Uterus (tissue), 4 donors: ENCODE measurements at places on chromosomes 3 and 15.

DNA sequence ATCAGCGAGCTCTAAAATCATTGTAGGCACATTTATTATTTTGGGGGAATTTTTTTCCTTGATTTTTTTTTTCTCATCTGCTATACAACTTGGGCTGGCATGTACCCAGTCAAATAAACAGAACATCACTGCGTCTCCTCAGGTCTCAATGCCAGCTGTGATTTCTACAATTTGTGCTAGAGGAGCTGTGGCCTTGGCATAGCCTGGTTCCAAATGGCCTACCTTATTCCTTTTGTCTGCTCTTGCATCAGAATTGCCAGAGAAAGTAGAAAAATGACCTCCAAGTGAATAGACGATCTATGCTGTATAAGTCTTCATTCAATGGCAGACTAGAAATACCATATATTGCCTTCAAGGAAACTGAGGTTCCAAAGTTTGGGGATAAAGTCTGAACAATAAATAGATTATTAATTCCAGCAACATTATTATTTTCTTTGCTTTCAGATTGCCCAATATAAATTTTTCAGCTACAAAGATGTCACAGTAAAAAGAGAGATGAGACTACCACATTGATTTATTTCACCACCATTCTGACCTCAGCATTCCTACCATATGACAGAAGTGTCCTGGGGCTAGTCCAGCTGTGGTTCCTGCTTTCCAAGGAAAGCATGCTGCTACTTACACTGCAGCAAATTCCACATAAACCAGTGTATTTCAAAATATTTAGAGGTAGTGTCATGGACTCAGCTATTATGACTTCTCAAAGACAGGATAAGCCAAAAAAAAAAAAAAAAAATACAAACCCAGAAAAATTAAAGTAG is 493.9 kb upstream of the ZNF385D start:
- peak; percentile 15 for DNase-seq

DNA sequence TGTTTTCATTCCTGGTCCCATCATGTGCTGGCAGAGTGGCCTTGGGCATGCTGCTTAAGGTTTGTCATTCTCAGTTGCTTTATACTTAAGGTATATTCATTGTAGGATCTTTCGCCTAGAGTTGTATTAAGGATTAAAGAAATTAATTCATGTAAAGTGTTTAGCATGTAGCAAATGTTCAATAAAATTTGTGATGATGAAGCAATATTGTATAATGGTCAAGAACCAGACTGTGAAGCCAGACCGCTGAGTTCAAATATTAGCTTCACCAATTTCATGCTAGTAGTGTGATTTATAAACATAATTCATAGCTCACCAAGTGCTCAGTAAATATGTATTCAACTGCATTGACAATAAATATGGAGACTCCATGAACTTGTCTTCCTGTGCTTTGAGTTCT is 178.5 kb downstream of the BBX start:
- no peak for DNase-seq

DNA sequence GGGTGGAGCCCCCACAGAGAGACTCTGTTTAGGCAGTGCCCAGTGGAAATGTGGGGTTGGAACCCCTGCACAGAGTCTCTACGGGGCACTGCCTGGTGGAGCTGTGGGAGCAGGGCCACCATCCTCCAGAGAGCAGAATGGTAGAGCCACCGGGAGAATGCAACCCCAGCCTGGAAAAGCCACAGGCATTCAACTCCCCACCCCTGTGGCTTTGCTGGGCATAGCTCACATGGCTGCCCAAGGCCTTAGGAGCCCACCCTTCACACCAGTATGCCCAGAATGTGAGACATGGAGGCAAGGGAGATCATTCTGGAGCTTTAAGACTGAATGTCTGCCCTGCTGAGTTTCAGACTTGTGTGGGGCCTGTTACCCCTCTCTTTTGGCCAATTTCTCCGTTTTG is 19.0 kb upstream of the CHCHD6 start:
- no peak for DNase-seq

DNA sequence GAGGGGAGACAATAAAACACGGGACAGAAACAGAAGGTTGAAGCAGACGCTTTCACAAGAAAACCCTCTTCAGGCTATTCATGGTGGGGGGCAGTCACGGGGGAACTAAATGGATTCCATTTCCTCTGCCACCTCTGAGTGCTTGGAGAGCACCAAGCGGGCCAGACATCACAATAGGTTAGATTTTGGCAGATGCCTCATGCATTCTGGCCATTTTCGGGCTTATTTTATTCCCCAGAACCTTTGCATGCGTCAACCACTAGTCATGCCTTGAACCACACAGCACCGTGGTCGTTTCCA is 82.2 kb downstream of the RORA start:
- DNase-seq, result no peak

DNA sequence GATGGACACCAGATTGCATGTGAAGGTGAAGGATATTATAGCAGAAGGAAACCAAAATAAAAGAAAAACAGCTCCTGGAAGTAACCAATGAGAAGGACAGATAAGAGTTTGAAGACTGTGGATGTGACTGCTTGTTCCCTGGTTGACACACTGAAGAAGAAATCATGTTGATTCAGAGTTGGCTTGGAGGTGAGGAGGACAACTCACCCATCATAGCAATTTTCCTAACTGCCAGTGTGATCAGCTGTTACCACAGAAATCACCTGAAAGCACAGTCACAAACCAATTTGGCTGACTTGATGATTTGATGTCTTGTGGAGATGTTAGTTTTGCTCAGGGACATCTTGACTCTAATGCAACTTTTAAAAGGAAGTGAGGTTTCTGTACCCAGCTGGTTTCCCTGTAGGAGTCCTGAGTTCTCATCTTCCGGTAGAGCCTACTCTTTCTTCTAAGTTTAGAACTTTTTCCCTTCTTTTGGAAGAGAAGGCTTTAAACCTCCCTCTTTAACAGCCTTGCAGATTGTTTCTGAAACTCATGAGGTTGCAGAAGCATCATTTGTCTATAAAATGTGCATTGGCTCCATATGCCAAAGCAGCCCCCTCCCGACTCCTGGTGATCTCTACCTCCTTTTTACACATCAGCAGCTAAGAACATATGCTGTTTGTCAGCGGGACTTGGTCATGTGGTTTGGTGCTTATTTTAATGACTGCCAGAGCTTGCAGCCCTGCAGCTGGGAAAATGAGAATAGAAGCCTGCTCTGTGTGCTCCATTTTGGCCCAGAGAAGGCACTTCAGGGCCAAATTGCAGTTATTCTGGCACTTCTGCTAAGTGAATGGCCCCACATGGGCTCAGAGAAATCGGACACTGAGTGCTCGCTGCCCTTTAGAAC is 10.3 kb downstream of the ATG7 start:
- peak; percentile 65 for DNase-seq

GRCh38 chr3:171460725-171461524 is 720 bp upstream of the TNIK start:
- DNase-seq, result peak; percentile 41

DNA sequence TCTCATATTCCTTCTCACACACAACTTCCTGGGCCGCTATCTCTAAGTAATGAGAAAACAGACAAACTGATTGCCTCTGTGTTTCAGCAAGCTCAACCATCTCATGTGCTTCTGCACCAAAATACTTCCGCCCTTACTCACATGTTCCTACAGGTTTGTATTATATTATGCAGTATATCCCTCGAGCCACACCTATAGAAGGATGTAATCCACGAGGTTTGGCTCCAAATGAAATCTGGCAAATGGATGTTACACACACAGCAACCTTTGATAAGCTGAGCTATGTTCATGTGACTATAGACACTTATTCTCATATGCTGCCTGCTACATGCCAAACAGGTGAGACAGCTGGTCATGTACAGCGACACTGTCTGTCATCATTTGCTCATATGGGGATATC is 22.6 kb downstream of the CCRL2 start:
- no peak for DNase-seq

- no peak for DNase-seq
These were observed 527.2 kb downstream of the FOXP1 start for GRCh38 chr3:71056327-71056726.

DNA sequence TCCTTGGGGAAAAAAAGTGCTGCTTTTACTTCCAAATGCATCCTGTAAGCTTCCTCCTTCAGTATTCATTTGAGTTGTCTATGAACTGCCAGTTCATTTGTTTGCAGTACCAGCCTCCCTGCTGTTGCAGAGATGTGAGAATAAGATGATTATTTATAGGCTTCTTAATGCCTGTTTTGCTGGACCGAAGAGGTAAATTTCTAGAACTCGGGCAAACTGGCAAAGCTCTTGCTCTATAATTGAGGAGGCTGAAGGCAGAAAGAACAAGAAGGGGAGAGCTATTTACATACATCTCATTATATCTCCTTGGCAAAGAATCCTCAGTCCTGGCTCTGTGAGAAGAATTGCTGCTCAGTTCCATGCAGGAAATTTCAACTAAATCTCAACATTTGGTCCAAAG is 790.4 kb downstream of the GRM7 start:
- DNase-seq, result no peak

DNA sequence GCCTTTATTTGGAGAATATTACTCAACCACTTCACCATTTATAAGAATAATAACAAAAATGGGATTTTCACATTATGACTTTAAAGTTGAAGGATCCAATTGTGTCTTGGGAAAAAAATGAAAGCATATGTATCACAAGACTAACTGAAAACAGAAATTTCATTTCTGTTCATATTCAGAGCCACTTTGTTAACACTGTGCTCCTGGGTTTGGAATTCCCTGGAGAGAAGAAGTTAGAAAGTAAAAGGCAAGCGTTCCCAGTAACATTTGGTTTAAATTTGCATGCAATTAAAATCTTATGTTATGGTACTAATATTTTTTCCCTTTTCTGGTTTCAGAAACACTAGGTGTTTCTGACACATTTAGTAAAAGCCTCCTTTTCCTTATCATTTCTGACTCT is 230.8 kb downstream of the RBMS3 start:
- DNase-seq, result no peak

GRCh38 chr3:62135741-62136140 is 237.6 kb downstream of the FEZF2 start:
- DNase-seq, result no peak

DNA sequence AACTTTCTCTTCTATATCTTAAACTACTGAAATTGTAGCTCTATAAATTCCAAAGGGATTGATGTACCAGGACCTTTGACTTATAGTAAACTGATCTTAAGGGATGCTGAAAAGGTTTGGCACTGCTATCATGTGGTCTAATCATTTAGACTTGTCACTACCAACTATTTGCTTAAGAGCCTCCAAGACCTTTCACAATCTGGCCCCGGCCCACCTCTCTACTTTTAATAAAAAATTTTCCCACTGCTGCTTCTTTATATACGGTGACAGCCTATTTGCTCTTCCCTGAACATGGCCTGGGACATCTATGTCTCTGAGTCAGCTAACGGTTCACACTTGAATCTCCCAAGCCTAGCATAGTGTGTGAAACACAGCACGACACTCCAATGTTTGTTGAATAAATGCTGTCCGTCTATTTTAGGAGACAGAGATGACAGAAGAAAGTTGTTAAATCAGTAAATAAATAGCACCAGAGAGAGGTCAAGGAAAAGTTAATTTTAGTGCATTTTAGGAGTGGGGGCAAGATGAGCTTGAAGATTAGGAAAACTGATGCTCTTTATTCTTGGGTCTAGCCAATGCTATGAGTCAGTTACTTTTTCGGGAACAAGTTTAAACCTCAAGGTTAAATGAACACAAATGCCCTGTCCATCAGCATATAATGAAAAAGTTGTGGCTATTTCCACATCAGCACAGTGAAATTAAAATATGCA is 212.9 kb downstream of the TIGIT start:
- DNase-seq, result no peak
